ENCODE measurements at places on chromosomes 5 and 9. TPM values are rescaled to one million over a fixed set of nuclear protein-coding genes. Genes with fewer than 3 reads are reported as not detected.
A peak's percentile ranks its signal among the peaks of the same experiment; 100 is the strongest.

- DNase-seq = no peak
Measured at GRCh38 chr9:97768746-97769145, 71.6 kb upstream of the XPA start.

DNA sequence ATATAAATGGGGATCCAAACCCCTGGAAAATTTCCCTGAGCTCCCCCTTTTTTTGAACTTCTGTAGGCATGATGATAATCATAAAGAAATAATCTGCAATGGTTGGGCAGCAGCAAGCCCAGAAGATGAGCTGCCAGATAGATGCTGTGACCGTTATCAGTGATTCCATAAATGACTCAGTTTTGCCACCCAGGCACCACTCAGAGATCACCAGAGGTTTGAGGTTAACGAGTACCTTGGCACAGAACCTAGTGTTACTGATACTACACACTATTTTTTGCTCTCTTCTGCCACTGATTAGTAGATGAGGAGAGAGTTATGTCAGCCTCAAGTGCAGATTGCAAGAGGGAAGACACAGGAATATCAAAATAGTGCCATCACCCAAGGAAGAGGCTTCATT is 199.3 kb upstream of the PTGER4 start:
- no peak for DNase-seq

ITGA1 gene
- 4.3 TPM for polyA plus RNA-seq

- DNase-seq = no peak
Measured at GRCh38 chr9:108569624-108570023, 286.2 kb downstream of the ACTL7B start.

DNA sequence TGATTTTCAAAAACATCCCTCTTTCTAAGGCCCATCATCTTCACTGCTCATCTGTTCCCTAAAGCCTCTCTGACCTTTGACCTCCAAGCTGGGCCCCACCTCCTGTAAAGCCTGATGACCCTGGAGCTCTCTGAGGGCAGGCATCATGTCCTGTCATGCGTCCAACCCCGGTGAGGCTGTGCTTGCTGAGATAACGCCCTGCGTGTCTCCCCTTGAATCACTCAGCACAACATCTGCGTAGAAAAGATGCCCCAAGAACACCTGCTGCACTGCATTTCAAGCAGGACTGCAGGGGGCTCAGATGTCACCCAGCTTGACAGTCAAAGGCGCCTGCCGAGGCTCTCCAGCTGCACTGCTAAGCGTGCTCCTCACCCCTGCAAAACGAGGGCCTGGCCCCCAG is 78.0 kb downstream of the OTULIN start:
- no peak for DNase-seq

- peak; percentile 32 for DNase-seq
Measured at GRCh38 chr9:134879664-134880483, 736 bp upstream of the FCN2 start.

GRCh38 chr9:125428060-125428901 is 166.7 kb downstream of the GAPVD1 start:
- DNase-seq = peak; percentile 73

DNA sequence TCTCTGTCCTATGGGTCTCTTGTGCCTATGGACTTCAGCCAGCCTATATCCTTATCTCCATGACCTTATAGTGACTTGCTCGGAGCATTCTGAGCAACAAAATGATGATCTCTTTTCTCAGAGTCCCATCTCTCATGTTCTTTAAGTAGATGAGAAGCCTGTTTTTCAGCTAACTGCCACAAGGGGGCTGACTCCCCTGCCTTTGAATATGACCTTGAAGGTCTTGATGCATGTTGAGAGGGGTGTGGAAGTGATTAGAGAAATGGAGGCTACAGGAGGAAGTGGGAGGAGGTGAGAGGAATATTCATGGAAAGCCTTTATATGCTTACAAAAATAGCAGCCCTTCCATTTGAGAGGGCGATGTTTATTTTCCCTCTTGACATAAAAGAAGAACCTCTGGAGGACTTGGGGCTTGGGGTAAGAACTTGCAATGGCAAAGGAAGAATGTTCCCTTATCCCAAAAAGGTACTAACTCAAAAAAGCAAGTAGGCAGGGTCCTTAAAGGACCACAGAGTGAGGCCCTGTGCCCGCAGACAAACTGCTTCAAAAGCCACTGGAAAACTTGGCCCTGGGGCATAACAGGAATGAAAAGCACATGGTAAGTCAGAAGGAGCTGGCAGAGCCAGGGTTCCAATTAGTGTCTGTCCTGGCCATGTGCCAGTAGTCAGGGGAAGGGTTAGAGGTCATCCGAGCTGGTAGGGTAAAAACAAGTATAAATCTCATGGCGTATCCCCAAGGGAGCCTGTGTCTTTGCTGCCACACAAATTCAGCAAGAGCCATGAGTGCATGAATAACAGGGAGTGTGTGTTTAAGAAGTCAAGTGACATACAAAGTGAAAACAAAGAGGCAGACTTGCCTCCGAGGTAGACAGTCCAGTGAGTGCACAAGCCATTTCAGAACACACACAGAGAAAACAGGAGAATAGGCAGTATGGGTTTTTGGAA is 39.1 kb downstream of the FGD3 start:
- no peak for DNase-seq

DNA sequence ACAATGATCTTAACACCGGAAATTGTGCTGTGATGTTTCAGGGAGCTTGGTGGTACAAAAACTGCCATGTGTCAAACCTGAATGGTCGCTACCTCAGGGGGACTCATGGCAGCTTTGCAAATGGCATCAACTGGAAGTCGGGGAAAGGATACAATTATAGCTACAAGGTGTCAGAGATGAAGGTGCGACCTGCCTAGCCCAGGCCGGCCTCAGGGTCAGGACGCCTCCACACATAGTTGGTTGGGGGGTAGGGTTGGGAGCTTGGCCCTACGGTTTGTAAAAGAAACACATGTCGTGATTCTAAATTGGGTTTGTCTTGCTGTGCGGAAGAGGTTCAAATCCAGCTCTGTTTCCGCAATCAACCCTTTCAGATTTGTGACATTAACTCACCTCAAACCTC is 6.6 kb downstream of the FCN2 start:
- DNase-seq = no peak

- DNase-seq = no peak
Measured at GRCh38 chr5:25453500-25453899, 808.7 kb upstream of the CDH10 start.

Data from pancreas (tissue), 10 donors.